Activated CD8-positive, alpha-beta memory T cell treated with anti-CD3 and anti-CD28 coated beads for 48 hours (primary cell): ENCODE measurements at places on chromosomes 7 and 10.

DNA sequence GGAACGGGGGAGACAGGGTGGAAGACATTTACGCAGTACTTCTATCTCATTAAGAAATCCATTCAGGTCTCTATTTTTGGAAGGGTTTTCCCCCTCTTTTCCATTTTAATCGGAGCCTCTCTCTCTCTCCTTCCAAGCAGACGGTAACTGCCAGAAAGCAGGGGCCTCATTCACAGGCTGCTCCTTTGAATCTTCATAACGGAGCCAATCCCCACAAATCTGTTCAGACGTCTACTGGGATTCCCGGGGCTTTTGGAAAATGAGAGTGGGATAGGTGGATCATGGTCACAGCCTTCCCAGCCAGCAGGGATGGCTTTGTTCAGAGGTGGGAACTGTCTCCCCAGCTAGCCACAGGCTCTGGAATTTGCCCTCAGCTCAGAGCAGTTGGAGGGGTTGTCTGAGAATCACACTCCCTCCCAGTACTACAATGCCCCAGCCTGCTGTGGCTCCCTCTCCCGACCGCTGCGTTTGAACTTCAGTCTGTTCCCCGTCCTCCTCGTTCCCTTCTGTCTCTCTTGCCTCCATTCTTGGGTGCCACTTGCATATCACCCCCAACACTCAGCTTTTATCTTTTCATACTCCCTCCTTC lies 413.6 kb downstream of the PLXNA4 start:
- no peak for DNase-seq

DNA sequence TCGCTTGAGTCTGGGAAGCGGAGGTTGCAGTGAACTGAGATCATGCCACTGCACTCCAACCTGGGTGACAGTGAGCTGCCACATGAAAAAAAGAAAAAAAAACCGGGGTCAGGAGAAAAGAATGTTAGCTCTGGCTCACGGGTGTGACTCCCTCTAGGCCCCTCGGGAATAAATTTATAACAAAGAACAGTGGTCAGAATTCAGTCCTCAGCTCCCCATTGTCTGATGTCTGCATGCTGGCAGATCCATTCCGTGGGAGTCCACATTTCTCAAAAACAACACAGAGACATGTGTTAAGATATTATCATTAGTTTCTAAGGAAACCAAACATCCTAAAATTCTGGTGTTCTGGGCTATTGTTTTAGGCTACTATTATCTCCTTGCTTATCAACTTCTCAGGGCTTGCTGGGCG lies 90.6 kb downstream of the MARCHF5 start:
- no peak for DNase-seq

GRCh38 chr7:154353355-154353767 lies 301.2 kb downstream of the DPP6 start:
- no peak for DNase-seq

DNA sequence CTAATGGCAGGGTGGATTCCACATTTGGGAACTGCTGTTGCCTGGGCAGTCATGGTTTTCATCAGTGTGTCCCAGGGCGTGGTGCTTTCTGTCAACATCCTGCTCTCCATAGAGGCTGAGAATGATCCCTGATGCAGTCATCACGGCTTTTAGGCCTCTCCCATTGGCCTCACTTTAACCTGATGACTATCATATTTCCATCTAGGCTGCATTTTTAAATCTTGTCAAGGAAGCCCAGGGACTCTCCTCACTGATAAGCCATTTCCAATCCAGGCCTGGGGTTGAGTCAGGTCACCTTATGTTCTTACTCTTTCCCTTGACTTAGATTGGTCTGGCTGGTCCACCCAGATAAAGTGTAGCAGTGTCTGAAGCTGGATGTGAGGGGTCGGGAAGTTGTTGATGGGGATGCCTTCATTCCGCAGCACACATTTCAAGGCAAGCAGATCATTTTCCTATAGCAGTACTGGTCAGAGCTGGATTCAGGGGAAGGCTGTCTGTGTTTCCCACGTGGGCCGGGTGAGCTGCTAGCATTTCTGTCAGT lies 177.0 kb downstream of the AUTS2 start:
- no peak for DNase-seq

- DNase-seq = no peak
These were observed 19.4 kb downstream of the MCM10 start for GRCh38 chr10:13180788-13181187.
